T-helper 1 cell treated with Interleukin-12 subunit alpha and Interleukin-12 subunit beta and Interleukin-4 antibody, amounts not matched to agents 30 ng/mL and 1 ng/mL, for 36 hours (primary cell): ENCODE measurements at places on chromosomes 3 and 15. TPM values are rescaled to one million over a fixed set of nuclear protein-coding genes. Genes with fewer than 3 reads are reported as not detected.

Gene GP9
- not detected in 2 replicates for total RNA-seq

Gene GHRL
- total RNA-seq, result 3.2 and 6.9 TPM in 2 replicates

Gene IMPG2
- 0.51 and 0.54 TPM in 2 replicates for total RNA-seq

Gene ATP10A
- total RNA-seq, result 51.9 and 60.2 TPM in 2 replicates
